ENCODE measurements at places on chromosomes 1 and 21.

GRCh38 chr21:35599164-35599563, 461.2 kb downstream of the SETD4 start:
- DNase-seq: no peak

DNA sequence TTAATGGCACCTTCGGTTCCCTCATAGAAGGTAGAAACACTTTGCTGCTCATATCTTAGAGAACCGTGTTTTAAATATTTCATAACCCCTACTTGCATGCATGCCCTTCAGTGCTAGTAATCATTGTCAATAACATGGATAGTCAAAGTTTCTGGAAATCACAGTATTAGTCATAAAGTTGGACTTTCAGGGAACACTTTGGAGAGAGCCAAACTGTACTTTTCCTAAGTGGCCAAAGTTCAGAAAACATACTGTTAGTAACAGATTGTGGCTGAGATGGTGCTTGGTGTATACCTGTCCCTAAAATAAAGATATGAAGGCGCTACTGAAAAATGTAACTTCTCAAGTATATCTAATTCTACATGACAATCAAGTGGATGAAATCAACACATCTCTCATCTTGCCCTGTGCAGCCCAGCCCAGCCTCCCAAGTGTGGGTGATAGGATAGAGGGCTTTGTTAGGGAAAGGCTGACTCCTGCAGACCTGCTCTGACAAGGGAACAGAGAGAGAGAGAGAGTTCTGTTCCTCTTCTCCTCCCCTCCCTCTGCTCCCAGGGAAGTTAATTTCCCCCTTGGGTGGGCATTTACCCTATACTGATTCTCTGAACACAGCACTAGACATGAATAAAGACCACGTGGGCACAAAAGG, 14.4 kb downstream of the MYOC start:
- DNase-seq: no peak

GRCh38 chr1:212816567-212817278, 25.0 kb downstream of the TATDN3 start:
- no peak for DNase-seq

- DNase-seq: no peak
Measured at GRCh38 chr1:218779341-218780100, 394.2 kb upstream of the LYPLAL1 start.
